ENCODE measurements at places on chromosomes 11 and 22.
A peak's percentile ranks its signal among the peaks of the same experiment; 100 is the strongest.

- no peak for DNase-seq
Measured at GRCh38 chr11:77207618-77208313, 79.7 kb downstream of the MYO7A start.

DNA sequence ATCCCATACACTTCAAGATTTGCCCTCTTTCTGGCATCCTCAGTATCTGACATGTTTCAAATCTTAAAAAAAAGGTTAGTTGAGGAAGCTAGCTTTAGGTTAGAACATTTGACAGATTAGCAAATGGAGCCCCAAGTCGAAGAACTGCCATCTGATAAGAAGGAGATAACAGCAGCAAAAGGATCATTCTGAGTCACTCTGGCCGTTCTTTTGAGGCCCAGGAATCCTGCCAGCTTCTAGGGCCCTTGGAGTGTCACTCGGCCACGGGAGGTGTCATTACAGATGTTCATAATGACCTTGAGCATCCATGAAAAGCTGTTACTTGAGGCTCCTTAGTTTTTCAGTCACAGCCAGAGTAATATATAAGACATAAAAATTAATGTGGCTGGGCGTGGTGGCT, 132.1 kb upstream of the RASSF10 start:
- DNase-seq, result no peak

- no peak for DNase-seq
Measured at GRCh38 chr11:13277768-13278608, at the start of gene BMAL1. BMAL1 (plus strand) TSS chr11:13277790; CDS start chr11:13354309, 76,519 bp downstream.

DNA sequence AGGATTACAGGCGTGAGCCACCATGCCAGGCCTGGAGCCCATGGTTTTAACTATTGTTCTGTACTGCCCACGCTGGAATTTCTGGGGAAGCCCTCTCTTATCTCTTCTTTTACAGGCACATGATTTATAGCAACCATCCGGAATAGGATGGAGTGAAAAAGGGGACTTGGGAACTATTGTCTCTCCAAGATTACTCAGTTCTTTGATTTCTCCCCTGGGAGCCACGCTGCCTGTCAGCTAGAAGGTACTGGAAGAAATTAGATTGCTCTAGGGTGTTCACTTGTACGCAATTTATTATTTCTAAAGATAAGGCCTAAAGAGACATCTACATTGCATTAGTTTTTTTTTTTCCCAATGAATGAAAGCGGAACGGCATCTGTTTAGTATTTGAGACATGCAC, 65.6 kb upstream of the PTPRJ start:
- DNase-seq, result no peak

- DNase-seq, result no peak
Measured at GRCh38 chr11:14127679-14128078, 165.2 kb downstream of the SPON1 start.

DNA sequence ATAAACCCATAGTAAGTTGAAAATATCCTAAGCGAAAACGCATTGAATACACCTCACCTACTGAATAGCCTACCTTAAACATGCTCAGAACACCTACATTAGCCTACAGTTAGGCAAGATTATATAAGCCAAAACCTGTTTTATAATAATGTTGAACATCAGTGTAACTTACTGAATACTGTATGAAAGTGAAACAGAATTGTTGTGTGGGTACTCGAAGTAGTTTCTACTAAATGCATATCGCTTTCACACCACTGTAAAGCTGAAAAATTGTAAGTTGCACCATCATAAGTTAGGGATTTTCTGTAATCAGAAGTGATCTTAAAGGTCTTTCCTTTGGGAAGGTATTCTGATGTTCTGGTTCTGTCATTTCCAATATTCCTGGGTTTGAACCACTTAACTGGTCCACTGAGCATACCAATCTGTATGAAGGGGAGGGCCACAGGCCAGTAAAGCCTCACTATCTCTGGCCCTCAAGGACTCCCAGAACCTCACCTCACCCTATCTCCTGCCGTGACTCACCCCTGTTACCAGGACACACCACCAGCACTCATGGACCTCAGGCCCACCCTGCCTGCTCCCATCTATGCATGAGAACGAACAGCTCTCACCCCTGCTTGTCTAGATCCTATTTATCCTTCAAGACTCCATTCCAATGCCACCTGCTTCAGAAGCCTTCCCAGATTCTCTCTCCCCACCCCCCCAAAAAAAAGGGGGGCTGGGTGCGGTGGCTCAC, 70.0 kb downstream of the NAT10 start:
- DNase-seq, result no peak

DNA sequence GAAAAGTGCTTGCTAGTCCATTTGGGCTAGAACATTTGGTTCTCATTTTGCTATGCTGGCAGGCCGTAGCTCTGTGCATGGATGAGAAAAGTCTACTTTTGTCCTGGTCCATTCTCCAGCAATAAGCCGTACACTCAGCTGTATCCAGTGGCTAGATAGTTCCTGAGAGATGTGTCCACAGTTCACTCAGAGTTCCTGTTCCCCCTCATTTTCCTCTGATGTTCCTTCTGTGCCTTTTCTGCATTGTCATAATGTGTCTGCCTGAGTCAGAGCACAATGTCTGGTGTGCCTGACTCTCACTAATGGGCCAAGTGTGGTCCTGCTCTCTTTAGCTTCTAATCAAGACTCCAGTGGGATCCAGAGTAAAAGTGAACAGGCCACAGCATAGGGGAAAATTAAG, 215.7 kb upstream of the CTSC start:
- no peak for DNase-seq

- no peak for DNase-seq
Measured at GRCh38 chr22:11628651-11629511, 3899.1 kb upstream of the OR11H1 start.

- DNase-seq, result no peak
Measured at GRCh38 chr11:121071846-121072450, 29.1 kb upstream of the TECTA start.

- no peak for DNase-seq
Measured at GRCh38 chr11:47259232-47259977, 1.6 kb downstream of the NR1H3 start.

- no peak for DNase-seq
Measured at GRCh38 chr22:42280836-42281235, 10.4 kb upstream of the TCF20 start.

- peak; percentile 34 for DNase-seq
Measured at GRCh38 chr11:72735495-72736027, 16.6 kb downstream of the ARAP1 start.

- no peak for DNase-seq
Measured at GRCh38 chr22:36946421-36947158, 33.2 kb downstream of the CSF2RB start.

DNA sequence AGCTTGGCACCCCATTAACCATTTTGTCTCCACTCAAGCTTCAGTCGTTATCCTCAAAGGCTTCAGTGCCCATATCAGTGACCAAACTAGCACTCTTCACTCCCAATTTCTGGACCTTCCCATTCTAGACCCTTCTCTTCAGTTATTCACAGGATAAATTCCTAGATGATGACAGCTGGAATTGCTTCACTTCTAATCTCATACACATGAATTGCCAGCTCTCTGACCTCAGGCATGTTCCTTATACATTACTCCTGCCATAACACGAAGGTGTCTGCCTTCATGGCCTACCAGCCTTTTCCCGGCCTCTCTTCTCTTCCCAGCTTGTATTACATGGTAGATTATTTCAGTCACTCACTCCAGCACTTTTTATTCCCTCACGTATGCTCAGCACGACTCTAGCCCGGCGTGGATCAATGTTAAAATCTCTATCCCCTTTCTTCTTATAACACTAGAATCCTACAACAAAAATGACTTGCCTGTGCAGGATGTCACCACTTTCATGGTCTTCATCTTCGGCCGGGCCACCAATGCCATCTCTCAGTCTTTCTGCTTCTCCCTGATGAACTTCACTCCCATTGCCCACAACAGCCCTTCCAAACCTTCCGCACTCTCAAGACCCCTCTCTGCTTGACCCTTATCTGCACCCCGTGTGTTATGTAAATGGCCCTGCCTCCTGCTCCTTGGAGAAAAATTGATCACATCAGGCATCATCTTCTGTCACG, 36.9 kb downstream of the EIF3F start:
- DNase-seq, result no peak

DNA sequence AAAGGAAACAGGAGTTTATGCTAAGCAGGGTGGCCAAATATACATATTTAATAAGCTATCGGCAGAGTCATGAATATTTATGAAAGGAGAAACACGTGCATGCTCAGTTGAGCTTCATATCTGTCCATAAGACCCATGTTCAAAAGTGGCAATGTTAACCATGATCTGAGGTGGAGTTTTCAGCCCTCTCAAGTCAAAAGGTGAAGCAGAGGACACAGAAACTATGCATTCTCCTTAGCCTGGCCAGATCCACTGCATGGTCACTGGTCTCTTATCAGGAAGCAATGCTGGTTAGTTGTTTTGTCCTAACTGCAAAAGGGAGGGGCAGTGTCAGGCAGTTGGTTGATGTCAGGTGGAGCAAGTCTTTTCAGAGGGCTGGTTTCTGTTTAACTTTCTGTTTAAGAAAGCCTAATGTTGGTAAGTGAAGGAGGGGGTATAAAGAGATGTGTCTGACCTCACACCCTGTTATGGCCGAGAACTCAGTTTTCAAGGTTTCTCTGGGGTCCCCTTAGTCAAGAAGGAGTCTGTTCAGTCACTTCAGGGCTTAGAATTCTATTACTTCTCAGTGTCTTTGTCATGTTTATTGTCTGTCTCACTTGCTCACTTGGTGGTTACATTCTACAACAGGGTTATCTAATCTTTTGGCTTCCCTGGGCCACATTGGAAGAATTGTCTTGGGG, 5.5 kb upstream of the SELENOH start:
- DNase-seq, result no peak

DNA sequence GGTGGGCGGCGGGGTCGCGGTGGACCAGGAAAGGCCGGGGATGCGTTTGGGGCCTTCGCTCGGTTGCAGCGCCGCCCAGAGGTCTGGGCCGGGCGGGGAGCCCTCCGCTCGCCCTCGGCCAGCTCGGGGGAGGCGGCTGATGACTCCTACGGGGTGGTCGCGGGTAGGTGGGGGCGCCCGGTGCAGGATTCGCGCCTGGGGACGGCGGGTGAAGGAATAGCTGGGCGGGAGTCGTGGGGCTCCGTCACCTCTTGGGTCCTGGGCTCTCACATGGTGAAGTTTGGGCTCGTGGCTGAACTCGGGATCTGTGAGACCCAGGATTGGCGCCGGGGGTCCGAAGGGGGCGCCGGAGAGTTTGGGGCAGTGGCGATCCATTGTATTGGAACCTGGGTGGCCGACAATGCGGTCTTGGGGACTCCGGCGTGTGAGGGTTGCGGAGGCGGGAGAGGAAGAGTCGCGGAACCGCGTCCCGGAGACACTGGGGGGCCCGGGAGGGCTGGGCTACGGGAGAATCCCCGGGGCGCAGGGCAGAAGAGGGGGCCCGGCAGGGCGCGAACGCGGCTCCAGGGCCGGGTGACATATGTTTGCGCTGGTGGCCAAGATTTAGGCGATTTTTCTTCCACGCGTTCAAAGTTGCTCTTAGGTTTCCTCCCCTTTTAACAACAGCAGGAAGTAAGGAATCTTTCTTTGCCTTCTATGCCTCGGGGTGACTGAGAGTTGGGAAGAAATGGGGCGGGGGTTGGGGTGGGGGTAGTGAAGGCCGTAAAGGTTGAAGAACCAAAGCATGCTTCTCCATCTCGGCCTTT, 935 bp downstream of the QSER1 start:
- no peak for DNase-seq

GRCh38 chr11:35981581-35981980, 37.7 kb downstream of the LDLRAD3 start:
- DNase-seq, result no peak

DNA sequence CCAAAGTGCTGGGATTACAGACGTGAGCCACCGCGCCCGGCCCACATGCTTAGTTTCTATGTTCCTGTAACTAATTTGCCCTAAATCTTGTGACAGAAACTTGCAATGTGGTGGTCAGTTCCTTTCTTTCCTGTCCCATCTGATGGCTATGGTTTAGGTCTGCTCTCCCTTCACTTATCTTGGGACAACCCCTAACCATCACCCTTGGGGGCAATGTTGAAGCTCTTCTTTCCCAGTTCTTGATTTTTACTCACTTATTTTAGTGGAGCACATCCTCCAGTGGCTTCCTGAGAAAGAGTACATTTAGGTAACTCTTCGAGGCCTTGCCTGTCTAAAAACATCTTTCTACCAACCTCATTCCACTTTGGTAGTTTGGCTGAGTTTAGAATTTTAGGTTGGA, 7.3 kb downstream of the SREBF2 start:
- no peak for DNase-seq

DNA sequence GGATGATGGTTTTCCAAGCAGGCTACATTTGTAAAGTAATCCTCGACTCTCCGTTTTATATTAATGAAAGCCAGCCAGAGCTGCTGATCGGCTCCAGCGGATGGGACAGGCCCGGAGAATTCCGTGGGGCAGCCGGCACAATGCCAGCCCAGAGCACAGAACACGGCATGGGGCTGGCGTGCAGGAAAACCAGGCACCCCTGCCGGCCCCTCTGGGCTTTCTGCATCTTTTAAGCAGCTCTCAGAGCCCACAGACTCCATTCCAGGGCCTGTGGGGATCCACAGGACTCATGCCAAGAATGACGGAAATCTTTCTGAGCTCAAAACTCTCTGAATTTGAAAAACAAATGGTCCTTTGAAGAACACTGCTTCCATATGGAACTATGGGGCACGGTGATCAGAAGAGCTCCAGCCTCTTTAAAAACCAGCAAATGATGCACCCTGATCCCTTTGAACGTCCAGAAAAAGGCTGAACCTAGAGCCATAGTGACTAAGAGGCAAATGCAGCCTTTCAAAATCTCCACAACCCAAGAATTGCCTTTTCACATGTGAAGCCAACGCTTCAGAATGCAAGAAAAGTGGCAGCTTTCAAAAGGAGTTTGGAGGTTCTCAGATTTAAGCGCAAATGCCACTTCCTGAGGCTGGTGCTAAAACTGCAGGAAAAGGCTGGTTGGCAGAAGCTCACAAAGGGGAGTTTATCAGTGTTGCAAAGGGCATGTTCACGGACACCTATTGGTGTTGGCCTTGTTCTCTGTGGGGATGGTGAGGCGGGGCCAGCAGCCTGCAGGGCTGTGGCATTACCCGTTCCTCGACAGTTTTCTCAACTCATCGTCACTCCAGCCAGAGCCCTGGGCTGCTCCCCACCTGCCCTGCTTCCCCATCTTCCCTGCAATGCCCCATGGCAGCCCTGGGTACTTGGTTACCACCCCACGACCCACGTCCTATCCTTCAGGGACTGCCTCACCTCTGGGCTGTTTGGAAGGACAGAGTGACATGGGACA, 212.5 kb downstream of the CTTN start:
- no peak for DNase-seq

DNA sequence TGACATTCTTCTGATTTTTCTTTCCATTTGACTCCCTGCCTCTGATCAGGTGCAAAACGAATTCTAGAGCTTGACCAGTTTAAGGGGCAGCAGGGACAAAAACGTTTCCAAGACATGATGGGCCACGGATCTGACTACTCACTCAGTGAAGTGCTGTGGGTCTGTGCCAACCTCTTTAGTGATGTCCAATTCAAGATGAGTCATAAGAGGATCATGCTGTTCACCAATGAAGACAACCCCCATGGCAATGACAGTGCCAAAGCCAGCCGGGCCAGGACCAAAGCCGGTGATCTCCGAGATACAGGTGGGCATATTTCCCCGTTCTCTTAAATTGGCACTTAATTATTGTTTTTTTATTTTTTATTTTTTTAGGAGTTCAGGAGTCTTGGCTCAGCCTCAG, 15.4 kb downstream of the XRCC6 start:
- no peak for DNase-seq

GRCh38 chr11:73270016-73270854, 1.9 kb upstream of the P2RY6 start:
- no peak for DNase-seq

GRCh38 chr22:46067159-46068111, 82.9 kb upstream of the PPARA start:
- no peak for DNase-seq

- DNase-seq, result no peak
Measured at GRCh38 chr11:14612694-14613093, 30.9 kb upstream of the PDE3B start.
